ENCODE measurements at places on chromosomes 2 and 18. TPM values are rescaled to one million over a fixed set of nuclear protein-coding genes. Genes with fewer than 3 reads are reported as not detected.

DLGAP1 gene
- 0.69 TPM for total RNA-seq

CCDC141 gene
- not detected for total RNA-seq

FAM228A gene
- total RNA-seq: not detected

ZNG1B gene
- 31.7 TPM for total RNA-seq

RAX gene
- total RNA-seq: not detected

CDH7 gene
- total RNA-seq: not detected
